Vagina (tissue), 2 donors: ENCODE measurements at places on chromosomes 13 and 19.

- H3K4me3 ChIP-seq = no peak overlapping the region
- H3K27me3 ChIP-seq = no peaks in the 10 kb centered on the region
- DNase-seq = no peak
- no peak overlapping the region for H3K27ac ChIP-seq
Observed at GRCh38 chr13:36858290-36858689, 39.3 kb downstream of the RFXAP start.

GRCh38 chr19:46878613-46879375, 18.0 kb downstream of the ARHGAP35 start:
- H3K27ac ChIP-seq = no peak overlapping the region
- DNase-seq = no peak
- no peaks in the 10 kb centered on the region for H3K27me3 ChIP-seq
- H3K36me3 ChIP-seq = no peaks in the 10 kb centered on the region
- no peak overlapping the region for H3K4me3 ChIP-seq
- peaks cover 66% of the 10 kb centered on the region for H3K4me1 ChIP-seq

GRCh38 chr19:56974556-56975207, 134.2 kb upstream of the PEG3 start:
- no peak overlapping the region for H3K4me3 ChIP-seq
- H3K36me3 ChIP-seq = no peaks in the 10 kb centered on the region
- H3K4me1 ChIP-seq = no peaks in the 10 kb centered on the region
- no peaks in the 10 kb centered on the region for H3K27me3 ChIP-seq
- DNase-seq = no peak

DNA sequence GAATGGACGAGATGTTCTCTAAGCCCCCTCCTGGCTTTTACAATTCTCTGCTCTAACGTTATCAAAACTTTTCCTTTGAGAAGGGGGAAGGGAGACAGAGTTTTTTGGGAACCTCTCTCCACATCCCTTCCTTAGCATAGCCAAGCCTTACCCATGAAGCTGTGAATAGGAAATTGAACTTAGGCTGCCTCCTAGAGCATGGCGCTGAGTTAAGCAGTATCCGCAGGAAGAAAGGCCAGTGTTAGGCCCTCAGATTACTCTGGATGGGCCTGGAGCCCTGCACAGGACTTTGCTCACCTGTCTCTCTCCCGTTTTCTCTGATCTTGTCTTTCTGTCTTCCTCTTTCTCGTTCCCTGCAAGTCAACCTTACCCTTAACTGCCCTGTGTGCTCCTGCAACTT, 39.6 kb downstream of the CYP2B6 start:
- no peak for DNase-seq
- H3K4me3 ChIP-seq = no peak overlapping the region
- no peaks in the 10 kb centered on the region for H3K36me3 ChIP-seq
- H3K27me3 ChIP-seq = no peaks in the 10 kb centered on the region
- no peaks in the 10 kb centered on the region for H3K4me1 ChIP-seq
- no peak overlapping the region for H3K27ac ChIP-seq

DNA sequence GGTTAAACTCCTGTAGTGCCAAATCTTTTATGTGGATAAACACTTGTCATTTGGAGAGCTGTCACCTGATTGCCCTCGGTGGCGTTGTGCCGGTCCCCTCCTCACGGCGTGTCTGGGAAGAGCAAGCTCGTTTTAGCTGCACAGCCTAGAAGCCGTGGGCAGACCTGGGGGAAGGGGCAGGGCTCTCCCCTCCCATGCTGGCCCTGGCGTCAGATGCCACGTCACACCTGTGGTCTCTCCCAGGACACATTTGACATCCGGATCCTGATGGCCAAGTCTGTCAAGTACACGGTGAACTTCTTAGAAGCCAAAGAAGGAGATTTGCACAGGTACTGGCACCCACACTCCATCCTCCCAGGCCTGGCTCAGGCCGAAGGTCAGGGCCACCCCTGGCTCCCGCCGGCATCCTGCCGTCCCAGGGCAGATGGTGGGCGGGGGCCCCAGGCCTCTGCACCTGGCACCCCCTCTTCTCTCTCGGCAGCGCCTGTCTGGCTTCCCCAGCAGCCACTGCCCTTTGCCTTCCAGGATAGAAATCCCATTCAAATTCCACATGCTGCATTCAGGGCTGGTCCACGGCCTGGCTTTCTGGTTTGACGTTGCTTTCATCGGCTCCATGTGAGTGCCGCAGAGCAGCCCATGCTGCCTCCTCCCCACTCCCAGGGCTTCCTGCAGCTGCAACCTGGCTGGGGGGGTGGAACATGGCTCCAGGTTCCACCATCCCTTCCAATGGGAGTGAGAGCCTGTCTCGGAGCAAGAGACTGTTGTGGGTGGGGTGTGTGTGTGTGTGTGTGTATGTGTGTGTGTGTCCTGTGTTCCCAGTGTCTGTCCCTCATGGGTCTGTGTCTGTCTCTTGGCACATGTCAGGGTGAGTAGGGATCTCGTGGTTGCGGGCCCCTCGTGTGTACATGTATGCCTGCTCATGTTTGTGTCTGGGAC, 8.8 kb downstream of the YIPF2 start:
- H3K4me3 ChIP-seq = no peak overlapping the region
- H3K36me3 ChIP-seq = peaks cover 4% of the 10 kb centered on the region
- no peaks in the 10 kb centered on the region for H3K27me3 ChIP-seq
- DNase-seq = no peak

DNA sequence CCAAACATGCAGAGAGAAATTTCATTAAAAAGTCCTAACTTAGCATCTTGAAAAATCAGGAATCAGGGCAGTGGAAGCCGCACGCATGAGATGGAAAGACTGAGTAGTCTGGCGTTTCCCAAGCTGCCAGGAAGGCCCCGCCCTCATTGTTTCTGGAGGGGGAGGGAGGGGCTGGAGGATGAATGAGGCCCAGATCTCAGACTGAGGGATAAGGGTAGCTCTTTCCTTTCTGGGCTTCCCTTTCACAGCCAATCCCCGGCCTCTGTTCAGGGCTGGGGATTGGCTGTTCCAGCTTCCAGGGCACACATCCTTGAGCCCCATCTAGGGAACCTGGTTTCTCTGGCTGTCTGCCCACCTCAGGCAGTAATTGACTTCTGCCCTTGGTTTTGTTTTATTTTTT, 7.3 kb downstream of the C19orf53 start:
- no peak overlapping the region for H3K4me3 ChIP-seq
- H3K4me1 ChIP-seq = peaks cover 25% of the 10 kb centered on the region
- no peak for DNase-seq
- peak overlapping the region; percentile 66 for H3K27ac ChIP-seq
- H3K27me3 ChIP-seq = no peaks in the 10 kb centered on the region
- peaks cover 27% of the 10 kb centered on the region for H3K36me3 ChIP-seq

DNA sequence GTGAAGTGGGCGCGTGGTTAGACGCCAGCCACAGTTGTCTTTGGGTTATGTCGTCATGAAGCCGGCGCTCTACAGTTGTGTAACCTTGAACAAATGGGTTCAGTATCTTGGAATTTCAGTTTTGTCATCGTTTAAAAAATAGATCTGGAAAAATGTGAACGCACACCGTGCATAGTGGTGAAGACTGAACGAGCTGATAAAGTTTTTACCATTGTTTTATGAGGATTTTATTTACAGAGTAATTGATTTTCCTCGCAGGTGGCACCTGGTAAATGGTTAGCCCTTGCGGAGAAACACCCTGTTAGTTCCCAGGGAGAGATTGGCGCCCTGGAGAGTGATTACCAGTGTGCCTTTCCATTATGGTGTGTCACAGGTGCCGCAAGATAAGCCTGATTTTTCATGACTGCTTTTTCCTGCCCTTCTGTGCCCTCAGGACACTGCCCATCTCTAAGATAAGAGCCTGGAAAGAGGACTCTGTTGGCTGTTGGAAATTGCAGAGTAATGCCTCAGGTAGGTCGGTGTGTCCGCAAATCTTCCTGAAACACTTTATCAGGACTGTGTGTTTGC, 577 bp downstream of the ZNF181 start:
- H3K27me3 ChIP-seq = no peaks in the 10 kb centered on the region
- peaks cover 38% of the 10 kb centered on the region for H3K36me3 ChIP-seq
- peak overlapping the region; percentile 74 for H3K4me3 ChIP-seq
- peaks cover 32% of the 10 kb centered on the region for H3K4me1 ChIP-seq
- peak overlapping the region; percentile 96 for H3K27ac ChIP-seq
- no peak for DNase-seq

- peaks cover 45% of the 10 kb centered on the region for H3K4me1 ChIP-seq
- no peak for DNase-seq
Observed at GRCh38 chr13:51635137-51635878, 51.0 kb downstream of the WDFY2 start.

GRCh38 chr19:2512523-2513431, 36.9 kb downstream of the GADD45B start:
- DNase-seq = no peak
- no peaks in the 10 kb centered on the region for H3K4me1 ChIP-seq
- no peaks in the 10 kb centered on the region for H3K36me3 ChIP-seq
- no peaks in the 10 kb centered on the region for H3K27me3 ChIP-seq
- no peak overlapping the region for H3K4me3 ChIP-seq
